ENCODE measurements at places on chromosomes 12 and 14. TPM values are rescaled to one million over a fixed set of nuclear protein-coding genes. Genes with fewer than 3 reads are reported as not detected.
A peak's percentile ranks its signal among the peaks of the same experiment; 100 is the strongest.

DNA sequence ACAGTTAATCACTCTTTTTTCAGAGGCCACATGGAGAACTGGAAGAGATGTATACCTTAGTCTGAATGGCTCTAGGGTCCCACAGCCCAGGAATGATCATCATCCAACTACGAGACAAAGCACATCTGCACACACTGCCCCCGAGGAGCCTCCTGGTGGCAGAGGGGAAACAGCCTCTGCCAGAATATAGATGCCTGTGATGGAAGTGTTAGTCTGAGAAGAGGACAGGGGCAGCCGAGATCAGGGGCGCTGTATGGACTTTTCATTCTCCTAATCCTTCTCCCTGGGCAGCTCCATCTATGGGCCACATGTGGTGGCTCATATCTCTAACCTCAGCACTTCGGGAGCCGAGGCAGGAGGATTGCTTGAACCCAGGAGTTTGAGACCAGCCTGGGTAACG, 82.8 kb upstream of the CAPRIN2 start:
- H3K4me1 ChIP-seq: no peaks in the 10 kb centered on the region
- peaks cover 17% of the 10 kb centered on the region for H3K27me3 ChIP-seq
- H3K4me3 ChIP-seq: no peak overlapping the region
- no peak overlapping the region for H3K27ac ChIP-seq
- H3K36me3 ChIP-seq: no peaks in the 10 kb centered on the region

TRHDE gene
- not detected for total RNA-seq

GRCh38 chr14:29627137-29627536, 300.5 kb downstream of the PRKD1 start:
- no peaks in the 10 kb centered on the region for H3K36me3 ChIP-seq
- no peak overlapping the region for H3K4me3 ChIP-seq
- H3K27ac ChIP-seq: no peak overlapping the region
- no peaks in the 10 kb centered on the region for H3K27me3 ChIP-seq

GRCh38 chr12:14984036-14984435, 11.2 kb downstream of the PDE6H start:
- no peaks in the 10 kb centered on the region for H3K27me3 ChIP-seq
- H3K4me3 ChIP-seq: no peak overlapping the region
- no peak overlapping the region for H3K27ac ChIP-seq
- no peak for DNase-seq
- peaks cover 45% of the 10 kb centered on the region for H3K4me1 ChIP-seq
- H3K36me3 ChIP-seq: peaks cover 2% of the 10 kb centered on the region

FGF23 gene
- total RNA-seq: not detected

GRCh38 chr14:81710232-81710845, 176.7 kb upstream of the SEL1L start:
- H3K36me3 ChIP-seq: no peaks in the 10 kb centered on the region
- no peak for DNase-seq
- no peak overlapping the region for H3K27ac ChIP-seq
- no peaks in the 10 kb centered on the region for H3K27me3 ChIP-seq

DNA sequence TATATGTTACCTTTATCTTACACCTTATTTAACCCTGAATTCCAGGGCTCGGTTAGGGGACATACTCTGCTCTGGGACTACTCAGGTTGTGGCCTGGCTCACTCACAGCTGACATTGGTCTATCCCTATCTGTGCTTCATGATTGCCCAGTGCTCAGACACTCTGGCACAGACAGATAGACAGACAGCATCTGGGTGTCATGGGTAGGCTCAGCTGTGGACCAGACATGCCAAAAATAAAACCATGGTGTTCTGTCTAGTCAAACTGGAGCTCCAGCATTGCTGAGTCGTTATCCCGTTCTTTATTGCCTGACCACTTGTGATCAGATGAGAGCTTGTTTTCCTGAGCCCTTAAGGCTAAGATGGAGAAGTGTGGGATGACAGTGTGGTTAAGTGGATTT, 29.0 kb downstream of the FBXW8 start:
- H3K4me3 ChIP-seq: no peak overlapping the region
- H3K4me1 ChIP-seq: no peaks in the 10 kb centered on the region
- DNase-seq: no peak
- H3K27ac ChIP-seq: no peak overlapping the region

- H3K4me1 ChIP-seq: peaks cover 27% of the 10 kb centered on the region
- H3K27ac ChIP-seq: no peak overlapping the region
- H3K4me3 ChIP-seq: no peak overlapping the region
- H3K27me3 ChIP-seq: peaks cover 2% of the 10 kb centered on the region
- DNase-seq: no peak
Observed at GRCh38 chr12:27571463-27571862, 47.5 kb downstream of the PPFIBP1 start.

DNA sequence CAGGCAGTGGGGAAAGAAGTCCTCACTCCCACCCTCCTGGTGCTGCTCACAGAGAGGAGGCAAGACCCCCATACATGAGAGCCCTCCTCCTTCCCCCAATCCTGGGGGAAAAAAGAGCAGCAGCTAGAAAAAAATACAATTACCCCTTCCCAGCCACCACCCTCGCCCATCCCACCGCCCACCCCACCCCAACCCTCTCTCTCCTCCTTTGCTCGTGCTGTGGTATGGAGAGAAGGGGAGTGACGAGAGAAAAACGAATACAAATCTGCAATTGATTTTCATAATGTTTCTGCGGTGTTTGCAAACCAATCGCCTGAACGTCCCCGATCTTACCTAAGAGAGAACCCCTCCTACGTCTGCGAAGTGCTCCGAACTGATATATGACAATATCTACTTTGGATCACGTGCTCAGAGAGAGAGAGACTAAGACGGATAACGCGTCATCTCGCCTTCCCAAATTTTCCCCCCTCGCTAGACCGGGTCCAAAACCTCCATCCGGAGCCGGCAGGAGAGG, at the start of gene HOXC11:
Gene HOXC11, plus strand, starts transcription at position 405 of the 514 bp plus-strand sequence. CDS start 116 bp downstream, outside the sequence.
- DNase-seq: no peak
- H3K4me3 ChIP-seq: peak within 1 kb of the TSS; percentile 37
- H3K4me1 ChIP-seq: peaks cover 15% of the 10 kb centered on the region
- H3K27ac ChIP-seq: peak within 1 kb of the TSS; percentile 66
- peaks cover 5% of the 10 kb centered on the region for H3K36me3 ChIP-seq

GRCh38 chr12:4486980-4487379, 41.4 kb upstream of the FGF6 start:
- no peak overlapping the region for H3K27ac ChIP-seq
- no peaks in the 10 kb centered on the region for H3K27me3 ChIP-seq
- no peak for DNase-seq
- H3K36me3 ChIP-seq: peaks cover 20% of the 10 kb centered on the region
- H3K4me3 ChIP-seq: no peak overlapping the region

OTUB2 gene
- total RNA-seq: 1.5 TPM

DNA sequence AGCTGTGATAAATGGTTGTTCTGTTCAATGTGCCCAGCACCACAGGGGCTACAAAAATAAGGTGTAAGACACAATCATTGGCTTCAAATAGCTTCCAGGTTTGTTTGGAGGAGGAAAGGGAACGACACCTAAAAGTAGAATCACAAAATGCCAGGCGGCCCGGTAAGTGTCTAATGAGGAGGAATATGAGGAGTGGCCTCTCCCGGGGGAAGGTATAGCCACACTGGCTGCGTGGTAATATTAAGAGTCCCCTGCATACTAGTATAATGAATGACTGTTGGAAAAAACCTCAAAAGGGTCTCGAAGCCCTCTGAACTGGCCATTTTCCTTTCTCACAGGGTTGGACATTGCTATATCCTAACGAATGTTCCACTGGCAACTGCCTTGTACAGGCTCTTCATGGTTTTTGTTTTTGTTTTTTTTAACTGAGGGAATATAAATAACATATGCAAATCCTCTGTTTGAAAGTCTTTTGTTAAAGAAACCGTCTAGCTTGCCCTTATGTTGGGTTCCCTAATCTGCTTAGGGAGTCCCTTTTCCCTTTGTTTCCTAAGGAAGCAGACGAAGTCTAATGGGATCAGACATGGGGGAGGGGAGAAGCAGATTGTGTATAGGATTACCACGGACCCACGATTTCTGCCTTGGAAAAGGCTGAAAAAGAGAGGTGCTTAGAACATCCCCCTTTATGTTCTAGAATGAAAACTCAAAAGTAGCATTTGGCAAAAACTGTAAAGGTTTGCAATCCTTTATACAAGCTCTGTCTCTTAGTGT, 4.2 kb downstream of the CCDC60 start:
- no peak overlapping the region for H3K27ac ChIP-seq
- H3K4me1 ChIP-seq: no peaks in the 10 kb centered on the region
- DNase-seq: no peak

MYF6 gene
- not detected for total RNA-seq

IL31 gene
- total RNA-seq: 5.5 TPM

MTHFD1 gene
- total RNA-seq: 241 TPM

DNA sequence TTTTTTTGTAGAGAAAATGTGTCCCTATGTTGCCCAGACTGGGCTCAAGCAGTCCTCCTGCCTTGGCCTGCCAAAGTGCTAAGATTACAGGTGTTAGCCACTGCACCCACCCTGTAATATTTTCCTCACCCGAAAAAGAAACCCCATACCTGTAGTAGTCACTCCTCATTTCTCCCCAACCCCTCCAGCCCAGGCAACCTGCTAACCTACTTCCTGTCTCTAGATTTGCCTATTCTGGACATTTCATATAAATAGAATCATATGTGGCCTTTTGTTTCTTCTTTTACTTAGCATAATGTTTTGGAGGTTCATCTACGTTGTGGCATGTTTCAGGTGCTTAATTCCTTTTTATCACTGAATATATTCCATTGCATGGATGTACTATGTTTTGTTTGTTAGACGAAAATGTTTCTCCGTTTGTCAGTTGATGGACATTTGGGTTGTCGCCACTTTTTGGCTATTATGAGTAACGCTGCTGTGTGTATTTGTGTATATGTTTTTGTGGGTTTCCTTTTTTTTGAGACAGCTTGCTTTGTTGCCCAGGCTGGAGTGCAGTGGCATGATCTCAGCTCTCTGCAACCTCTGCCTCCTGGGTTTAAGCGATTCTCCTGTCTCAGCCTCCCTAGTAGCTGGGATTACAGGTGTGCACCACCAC, 6.2 kb downstream of the ANKRD13A start:
- H3K4me1 ChIP-seq: peaks cover 72% of the 10 kb centered on the region
- H3K36me3 ChIP-seq: peaks cover 45% of the 10 kb centered on the region
- no peaks in the 10 kb centered on the region for H3K27me3 ChIP-seq

TMEM260 gene
- total RNA-seq: 17.2 TPM

DNA sequence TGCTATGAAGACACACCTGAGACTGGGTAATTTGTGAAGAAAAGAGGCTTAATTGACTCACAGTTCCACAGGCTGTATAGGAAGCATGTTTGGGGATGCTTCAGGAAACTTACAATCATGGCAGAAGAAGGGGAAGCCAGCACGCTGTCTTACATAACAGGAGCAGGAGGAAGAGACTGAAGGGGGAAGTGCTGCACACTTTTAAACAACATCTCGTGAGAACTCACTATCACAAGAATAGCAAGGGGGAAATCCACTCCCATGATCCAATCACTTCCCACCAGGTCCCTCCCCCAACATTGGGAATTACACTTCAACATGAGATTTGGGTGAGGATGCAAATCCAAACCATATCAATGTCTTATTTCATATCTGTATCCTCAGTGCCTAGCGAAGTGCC, 307.2 kb downstream of the ATP23 start:
- H3K27me3 ChIP-seq: peaks cover 2% of the 10 kb centered on the region
- no peak for DNase-seq
- H3K36me3 ChIP-seq: no peaks in the 10 kb centered on the region
- no peak overlapping the region for H3K4me3 ChIP-seq
- no peak overlapping the region for H3K27ac ChIP-seq

GRCh38 chr14:65549429-65549828, 136.9 kb downstream of the FUT8 start:
- no peak overlapping the region for H3K27ac ChIP-seq
- H3K4me1 ChIP-seq: peaks cover 14% of the 10 kb centered on the region
- H3K4me3 ChIP-seq: no peak overlapping the region
- no peaks in the 10 kb centered on the region for H3K27me3 ChIP-seq
- H3K36me3 ChIP-seq: peaks cover 9% of the 10 kb centered on the region

GRCh38 chr12:51827925-51828818, 20.3 kb downstream of the FIGNL2 start:
- peaks cover 43% of the 10 kb centered on the region for H3K27me3 ChIP-seq
- peaks cover 34% of the 10 kb centered on the region for H3K4me1 ChIP-seq
- no peaks in the 10 kb centered on the region for H3K36me3 ChIP-seq
- H3K27ac ChIP-seq: peak overlapping the region; percentile 83
- DNase-seq: peak; percentile 34
- H3K4me3 ChIP-seq: peak overlapping the region; percentile 8

DNA sequence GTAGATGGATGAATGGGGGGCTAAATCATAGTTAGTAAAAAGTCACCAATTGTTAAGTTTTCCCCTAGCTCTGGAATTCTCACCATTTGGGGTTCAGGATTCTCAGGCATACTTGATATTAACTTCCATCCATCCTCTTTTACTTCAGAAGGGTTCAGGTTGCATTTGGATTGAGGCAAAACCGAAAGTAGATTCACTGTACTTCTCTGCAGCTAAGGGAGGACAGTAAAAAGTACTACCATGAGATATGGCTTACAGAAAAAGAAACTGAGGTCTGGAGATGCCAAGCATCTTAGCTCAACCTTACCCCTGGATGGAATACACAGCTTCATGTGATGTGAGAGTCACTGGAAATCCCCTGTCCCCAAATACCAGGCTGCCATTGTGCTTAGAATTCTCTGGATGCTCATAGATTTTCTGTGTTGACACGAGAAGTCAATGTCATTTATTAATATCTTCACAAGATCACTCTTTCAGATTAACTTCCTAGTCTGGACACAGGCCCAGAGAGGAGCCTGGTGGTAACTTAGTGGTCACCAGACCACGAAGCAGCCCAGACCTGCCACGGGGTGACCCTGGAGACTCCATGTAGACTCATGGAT, 87.1 kb downstream of the SSPN start:
- H3K27me3 ChIP-seq: no peaks in the 10 kb centered on the region
- no peak overlapping the region for H3K27ac ChIP-seq
- peaks cover 14% of the 10 kb centered on the region for H3K4me1 ChIP-seq
- no peak for DNase-seq
- H3K4me3 ChIP-seq: no peak overlapping the region

SERPINA12 gene
- not detected for total RNA-seq

GRCh38 chr12:4386801-4387200, 7.3 kb upstream of the FGF23 start:
- no peaks in the 10 kb centered on the region for H3K36me3 ChIP-seq
- H3K27ac ChIP-seq: no peak overlapping the region
- no peak for DNase-seq
- peaks cover 31% of the 10 kb centered on the region for H3K27me3 ChIP-seq
- H3K4me1 ChIP-seq: no peaks in the 10 kb centered on the region

GRCh38 chr12:111777345-111778045, 10.8 kb downstream of the ALDH2 start:
- no peak overlapping the region for H3K4me3 ChIP-seq
- H3K27ac ChIP-seq: no peak overlapping the region
- no peaks in the 10 kb centered on the region for H3K36me3 ChIP-seq
- H3K27me3 ChIP-seq: peaks cover 11% of the 10 kb centered on the region

GRCh38 chr12:109925185-109925840, 25.2 kb downstream of the TCHP start:
- H3K36me3 ChIP-seq: peaks cover 24% of the 10 kb centered on the region
- H3K4me1 ChIP-seq: no peaks in the 10 kb centered on the region
- DNase-seq: no peak
- H3K27ac ChIP-seq: peak overlapping the region; percentile 67
- no peak overlapping the region for H3K4me3 ChIP-seq
- H3K27me3 ChIP-seq: no peaks in the 10 kb centered on the region
